ENCODE measurements at places on chromosomes 3 and 15. TPM values are rescaled to one million over a fixed set of nuclear protein-coding genes. Genes with fewer than 3 reads are reported as not detected.

DNA sequence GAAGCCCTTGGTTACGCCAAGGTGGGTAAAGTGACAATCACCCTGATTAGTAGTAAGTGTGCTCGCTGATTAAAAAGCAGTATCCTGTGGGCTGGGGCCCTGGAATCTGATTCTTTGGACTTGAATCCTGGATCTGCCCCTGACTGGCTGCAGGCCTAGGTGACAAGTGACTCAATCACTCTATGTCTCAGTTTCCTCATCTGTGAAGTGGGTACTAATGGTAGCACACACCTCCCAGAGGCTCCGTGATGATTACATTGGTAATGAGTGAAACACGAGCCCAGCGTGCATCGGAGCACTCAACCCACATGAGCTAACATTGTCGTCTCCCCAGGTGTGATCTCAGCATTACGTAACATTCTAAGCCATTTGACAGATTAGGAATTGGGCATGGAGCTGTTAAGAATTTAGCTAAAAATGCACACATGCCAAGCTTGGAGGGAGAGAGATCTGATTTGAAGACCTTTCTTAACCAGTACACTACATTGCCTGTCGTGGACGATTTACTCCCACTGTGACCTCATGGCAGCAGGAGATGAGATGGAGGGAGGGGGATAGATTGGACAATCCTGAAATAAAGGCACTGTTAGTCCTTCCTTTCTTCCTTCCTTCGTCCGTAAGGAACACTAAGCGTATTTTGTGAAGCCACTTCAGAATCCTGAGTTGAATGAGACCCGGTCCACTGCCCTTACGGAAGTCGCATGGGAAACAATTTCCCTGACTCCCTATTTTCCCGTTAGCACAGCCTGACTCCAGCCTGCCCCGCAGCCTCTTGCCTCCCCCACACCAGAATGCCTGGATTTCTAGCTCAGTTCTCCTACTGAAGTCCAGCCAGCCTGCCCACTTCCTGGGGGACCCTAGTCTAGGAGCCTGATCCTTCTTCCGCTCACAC is 32.1 kb downstream of the MGLL start:
- no peak for DNase-seq

DNA sequence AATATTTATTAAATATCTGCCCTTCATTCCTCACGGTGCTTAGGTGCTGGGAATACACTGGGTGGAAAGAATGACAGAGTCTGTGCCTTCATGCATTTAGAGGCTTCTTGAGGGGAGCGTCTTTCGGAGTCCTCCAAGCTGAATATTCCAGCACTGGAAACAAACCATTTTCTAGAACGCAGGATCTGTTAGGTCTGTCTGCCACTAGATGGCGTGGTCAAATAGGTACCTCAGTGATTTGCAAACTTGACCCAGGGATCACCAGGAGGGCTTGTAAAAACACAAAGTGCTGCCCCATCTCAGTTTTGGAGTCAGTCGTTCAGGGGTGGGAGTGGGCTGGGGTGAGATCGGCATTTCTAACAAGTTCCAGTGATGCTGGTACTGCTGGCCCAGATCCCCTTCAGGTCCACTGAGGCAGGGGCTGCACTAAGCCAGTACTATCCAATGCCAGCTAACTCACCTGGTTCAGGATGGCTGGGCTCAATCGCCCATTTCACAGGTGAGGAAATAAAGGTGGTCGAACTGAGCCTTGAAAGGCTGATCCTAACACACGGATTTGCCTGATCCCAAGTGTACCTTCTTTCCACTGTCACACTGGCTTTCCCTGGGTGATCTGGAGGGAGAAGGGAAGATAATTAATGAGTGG is 14.8 kb downstream of the ARNT2 start:
- DNase-seq, result no peak

DNA sequence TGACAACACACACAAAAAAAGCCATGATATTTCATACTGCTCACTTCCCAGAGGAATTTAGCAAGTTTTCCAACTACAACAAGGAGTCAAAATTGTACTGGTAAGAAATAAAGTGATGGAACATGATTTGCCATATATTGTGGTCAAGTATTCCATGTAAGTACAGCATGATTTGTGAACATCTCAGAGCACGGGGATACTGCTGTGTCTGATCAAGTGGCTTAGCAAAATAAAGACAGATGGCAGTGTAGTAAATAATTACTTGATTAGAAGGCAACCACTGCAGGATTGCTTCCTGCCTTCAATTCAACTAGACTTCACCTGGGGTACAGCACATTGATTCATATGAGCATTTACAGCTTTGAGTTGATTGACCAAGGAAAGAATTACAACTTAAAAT is 51.6 kb upstream of the DUT start:
- DNase-seq, result no peak

DNA sequence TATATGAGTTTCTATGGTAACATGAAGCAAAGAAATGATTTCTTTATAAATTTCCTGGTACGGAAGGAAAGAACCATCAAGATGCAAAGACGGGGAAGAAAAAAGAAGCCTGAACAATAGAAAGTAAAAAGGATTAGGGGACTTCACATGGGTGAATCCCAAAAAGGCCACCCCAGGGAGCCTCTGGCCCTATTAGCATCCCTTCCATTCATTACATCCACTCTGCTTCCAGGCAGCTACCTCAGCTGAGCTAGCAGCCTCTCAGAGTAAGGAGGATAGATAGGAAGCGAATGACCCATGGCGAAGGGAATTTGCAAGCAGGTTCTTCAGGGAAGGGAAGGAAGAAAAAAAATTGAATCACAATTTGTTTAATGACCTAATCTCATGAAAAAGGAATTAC is 81.6 kb downstream of the GABRB3 start:
- DNase-seq, result no peak

GRCh38 chr3:72102112-72102616 is 317.2 kb upstream of the PROK2 start:
- DNase-seq, result no peak

DNA sequence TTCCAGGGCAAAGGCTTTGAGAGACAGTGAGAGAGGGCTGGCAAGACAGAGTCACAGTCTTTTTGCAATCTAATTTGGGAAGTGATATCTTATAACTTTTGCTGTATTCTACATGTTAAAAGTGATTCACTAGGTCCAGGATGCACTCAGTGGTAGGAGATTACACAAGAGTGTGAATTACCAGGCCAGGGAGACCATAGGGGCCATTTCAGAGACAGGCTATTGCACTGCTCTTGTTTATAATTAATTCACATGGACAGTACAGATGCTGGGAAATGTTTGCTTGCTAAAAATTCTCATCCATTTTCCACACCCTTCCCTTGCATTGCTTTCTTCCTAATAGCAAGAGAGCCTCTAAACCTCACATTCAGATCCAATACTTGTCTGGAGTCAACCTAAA is 22.6 kb upstream of the POMGNT2 start:
- DNase-seq, result no peak

DNA sequence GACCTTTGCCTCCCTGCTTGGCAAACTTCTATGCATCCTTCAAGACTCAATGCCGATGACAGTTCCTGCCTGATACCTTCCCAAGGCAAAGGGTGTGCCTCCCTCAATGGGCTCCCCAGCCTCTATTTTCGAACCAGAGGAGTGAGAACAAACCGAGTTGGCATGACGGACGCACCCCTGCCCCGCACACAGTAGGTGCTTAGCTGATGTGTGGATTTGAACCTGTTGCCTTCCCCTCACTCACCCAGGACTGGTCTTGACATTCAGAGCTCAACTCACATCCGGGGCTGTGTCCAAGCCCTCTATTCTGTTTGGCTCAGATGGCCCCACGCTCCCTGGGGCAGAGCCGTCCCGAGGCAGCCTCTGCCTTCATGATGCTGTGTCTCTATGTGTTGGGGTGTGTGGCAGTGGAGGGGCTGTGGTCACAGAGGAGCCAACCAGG is 52.2 kb upstream of the SLC6A11 start:
- no peak for DNase-seq

GRCh38 chr15:69504352-69505040 is 51.9 kb downstream of the RPLP1 start:
- DNase-seq, result no peak

DNA sequence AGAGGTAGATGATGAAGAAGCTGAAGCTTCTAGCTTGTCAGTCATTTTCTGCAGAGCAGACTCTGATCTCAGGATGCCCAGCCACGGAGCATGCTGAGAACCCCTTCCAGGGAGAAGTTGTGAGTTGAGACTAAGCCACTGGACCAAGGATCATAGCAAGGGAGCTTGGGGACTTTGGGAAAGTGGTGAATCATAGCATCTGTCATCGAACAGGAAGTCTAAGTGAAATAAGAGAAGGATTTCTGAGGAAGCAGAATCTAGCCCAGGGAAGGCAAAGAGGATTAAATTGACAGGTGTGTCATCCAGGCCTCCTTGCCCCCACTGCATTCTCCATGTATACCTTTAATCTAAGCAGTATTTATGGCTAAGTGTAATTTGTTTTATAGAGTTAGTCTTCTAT is 71.8 kb upstream of the TMEM108 start:
- DNase-seq, result no peak

DNA sequence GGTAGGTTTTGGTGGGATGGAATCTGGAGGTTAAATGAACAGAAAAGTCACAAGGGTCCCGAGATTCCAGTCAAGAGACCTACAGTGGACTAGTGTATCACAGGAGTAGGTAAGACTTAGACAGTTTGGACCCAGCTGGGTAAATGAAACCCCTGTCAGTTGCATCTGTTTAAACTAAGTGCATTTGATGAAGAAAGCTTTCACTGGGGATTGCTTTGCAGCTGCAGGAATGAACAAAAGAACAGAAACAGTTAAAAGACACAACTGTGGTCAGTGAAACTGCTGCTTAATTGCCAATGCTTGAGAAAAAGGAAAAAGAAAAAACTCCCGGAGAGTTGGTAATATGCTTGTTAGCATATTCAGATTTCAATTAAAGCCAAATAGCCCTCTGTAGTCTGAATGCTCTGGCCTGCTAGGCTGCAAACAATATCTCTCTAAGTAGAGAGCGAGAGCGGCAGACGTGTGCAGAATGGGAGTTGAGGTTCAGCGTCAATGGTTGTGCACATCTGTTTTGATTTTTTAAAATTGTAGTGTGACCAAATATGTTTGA is 37.1 kb downstream of the OXNAD1 start:
- DNase-seq, result no peak

GRCh38 chr3:147521646-147522045 is 112.5 kb downstream of the ZIC1 start:
- DNase-seq, result no peak

DNA sequence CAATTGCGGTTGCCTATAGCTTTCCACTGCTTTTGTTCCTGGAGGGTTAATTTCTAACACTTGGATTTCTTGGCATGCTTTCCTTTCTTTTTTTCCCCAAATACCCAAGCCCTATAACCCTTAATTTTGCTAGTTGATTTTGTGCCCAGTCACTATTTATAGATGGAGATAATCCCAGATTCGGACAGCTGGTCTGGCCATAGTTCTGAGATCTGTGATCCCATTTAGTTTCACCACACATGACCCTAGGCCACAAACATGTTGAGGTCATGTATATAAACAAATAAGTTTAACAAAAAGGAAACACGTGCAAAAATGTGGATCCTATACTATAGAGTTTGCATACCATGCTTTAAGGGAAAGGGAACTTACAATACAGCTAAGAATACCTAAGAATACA is 111.4 kb downstream of the ZMAT3 start:
- no peak for DNase-seq

VPS18 gene
- polyA plus RNA-seq, result 16.4 TPM

JAGN1 gene
- 46.2 TPM for polyA plus RNA-seq

UTS2B gene
- polyA plus RNA-seq, result 0.56 TPM

CSPG5 gene
- 1.5 TPM for polyA plus RNA-seq

PATL2 gene
- polyA plus RNA-seq, result 0.56 TPM
